ENCODE measurements at places on chromosomes 12 and 14.

- DNase-seq: no peak
Measured at GRCh38 chr12:70721216-70721615, 84.0 kb upstream of the PTPRB start.

DNA sequence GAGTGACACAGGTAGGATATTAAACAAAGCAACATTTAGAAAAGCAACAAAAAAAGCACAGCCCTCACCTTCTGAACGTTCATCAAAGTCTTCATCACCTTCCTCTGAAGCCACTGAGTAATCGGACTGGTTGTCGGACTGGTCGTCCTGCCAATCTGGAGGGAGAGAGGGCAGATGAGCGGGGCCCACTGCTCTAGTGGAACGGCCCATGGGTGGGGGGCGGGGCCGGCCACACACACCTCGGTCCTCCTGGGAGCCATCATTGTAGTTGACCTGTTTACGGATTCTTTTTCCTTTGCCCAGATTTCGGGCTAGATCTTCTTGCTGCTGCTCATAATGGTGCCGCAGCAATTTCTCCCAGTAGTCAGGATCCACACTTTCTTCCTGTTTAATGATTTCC, 14.9 kb upstream of the NOP2 start:
- no peak for DNase-seq

GRCh38 chr12:98456041-98456440, 59.3 kb upstream of the TMPO start:
- DNase-seq: no peak

GRCh38 chr12:46263140-46264016, 5.5 kb downstream of the SLC38A1 start:
- DNase-seq: no peak

- DNase-seq: no peak
Measured at GRCh38 chr12:75632442-75632841, 121.0 kb upstream of the KRR1 start.

GRCh38 chr12:81377771-81378170, 299.9 kb downstream of the ACSS3 start:
- DNase-seq: no peak

GRCh38 chr12:49616533-49617219, 6.7 kb upstream of the PRPF40B start:
- no peak for DNase-seq
